GM13976 (cell line): ENCODE measurements at places on chromosomes 3 and 15.
A peak's percentile ranks its signal among the peaks of the same experiment; 100 is the strongest.

DNA sequence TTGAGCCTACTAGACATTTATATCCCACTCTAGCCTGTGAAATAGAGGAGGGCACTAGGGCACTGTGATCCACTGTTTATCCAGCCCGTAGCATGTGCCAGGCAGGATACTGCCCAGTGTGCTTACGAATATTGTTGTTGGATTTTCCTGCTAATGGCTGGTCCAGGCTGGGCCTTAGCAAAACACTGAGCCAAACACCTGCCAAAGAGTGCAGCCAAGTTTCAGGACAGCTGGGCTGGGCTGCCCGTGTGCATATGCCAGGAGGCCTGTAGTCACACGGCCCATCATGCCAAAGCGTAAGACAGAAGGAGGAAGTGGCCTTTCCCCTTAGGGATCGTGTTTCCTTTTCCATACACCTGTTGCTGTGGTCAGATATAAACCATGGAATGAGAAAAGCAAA lies 54.5 kb upstream of the ABHD10 start:
- no peak for DNase-seq

DNA sequence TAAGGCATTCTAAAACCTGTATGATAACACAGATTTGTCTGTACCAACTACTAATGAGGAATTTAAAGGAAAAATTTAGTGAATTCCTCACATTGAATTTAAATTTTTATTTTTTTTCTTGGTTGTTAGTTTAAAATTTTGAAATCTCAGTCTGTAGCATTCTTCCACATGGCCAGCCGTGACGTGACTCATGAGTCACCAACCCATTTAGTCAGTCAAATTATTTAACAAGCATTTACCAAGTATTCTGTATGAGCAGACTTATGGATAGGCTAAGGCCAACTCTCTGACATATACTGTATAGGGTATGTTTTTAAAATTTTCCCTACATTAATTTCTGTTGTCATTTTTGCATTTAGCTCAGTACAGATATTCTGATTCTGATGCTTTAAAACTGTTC lies 112.9 kb downstream of the CNTN4 start:
- DNase-seq, result no peak

DNA sequence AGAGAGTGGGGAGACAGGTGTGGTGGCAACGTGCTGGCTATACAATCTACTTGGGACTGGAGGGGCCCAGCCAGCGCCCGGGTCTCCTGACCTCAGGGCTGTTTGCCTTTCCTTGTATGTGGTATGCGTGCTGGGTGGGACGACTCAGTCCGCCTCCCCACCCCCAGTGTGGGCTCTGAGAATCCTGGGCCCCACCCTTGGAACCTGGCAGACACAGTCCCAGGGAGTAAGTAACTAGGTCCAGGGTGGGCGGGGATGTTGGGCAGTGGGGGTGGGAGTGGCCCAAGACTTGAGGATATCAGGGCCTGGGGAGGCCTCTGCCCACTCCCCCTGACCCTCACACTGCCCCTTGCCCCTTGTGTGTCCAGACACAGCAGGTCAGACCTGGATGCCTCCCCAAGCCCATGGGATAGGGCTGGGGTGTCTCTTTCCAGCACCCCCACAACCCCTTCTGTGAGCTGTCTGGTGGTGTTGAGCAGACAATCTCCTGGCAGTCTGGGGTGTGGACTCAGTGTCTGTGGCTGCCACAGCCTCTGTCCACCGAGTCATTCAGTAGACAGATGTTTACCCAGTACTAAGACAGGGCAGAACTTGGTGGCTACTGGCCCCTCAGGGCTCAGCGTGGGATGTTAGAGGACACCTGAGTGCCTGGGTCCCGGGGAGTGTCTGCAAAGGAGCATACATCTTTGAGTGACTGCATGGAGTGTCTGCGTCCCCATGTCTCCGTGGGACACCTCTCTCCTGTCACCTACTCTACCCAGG lies 1.3 kb downstream of the CHST13 start:
- no peak for DNase-seq

DNA sequence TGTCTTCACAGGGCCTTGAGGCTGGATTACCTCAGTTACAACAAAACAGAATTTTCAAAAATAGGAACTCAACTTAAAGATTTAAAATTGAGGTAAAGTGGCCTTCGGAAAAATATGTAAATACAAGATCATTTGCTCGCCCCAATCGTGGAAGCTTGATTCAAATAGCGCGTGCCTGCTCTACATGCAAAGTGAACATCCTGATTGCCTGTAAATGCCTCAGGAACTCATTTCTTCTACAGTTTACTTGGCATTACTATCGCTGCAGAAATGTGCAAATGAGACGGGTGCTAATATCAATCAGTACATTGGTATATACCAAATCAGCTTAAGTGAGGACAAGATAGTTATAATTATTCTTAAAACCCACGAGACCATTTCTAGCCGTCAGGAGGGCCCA lies 159.2 kb downstream of the XXYLT1 start:
- DNase-seq, result no peak

DNA sequence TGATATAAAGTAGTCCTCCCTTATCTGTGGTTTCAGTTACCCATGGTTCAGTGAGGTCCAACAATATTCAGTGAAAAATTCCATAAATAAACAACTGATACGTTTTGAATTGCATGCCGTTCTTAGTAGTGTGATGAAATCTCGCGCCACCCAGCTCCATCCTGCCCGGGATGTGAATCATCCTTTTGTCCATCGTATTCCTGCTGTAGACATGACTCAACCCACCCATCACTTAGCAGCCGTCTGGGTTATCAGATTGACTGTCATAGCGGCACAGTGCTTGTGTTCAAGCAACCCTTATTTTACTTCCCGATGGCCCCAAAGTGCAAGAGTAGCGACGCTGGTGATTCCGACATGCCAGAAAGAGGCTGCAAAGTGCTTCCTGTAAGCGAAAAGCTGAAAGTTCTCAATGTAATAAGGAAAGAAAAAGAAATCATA lies 48.0 kb upstream of the MEX3B start:
- no peak for DNase-seq

DNA sequence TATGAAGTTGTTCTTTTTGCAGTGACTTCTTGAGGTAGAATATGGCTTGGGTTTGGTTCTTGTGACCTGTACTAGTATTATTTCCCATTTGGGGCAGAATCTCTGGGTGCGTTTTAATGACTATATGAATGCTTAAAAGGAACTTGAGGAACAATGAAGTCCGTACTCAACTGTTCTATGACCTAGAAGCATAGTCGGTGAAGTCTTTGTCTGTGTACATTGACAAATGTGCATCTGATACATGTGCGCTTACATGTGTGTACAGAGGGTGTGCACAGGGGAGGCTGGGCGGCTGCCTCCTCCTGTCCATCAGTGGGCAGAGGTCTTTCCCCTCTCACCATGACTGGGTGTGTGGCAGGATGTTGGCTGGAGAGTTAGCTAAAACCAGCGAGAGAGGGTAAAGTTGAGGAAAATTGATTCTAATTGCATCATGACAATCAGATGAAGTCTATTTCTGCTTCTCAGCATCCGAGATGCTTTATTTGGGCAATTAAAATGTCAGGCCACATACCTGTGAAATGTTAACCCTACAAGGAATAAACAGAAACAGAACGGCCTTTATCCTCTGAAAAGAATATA lies 1.0 kb upstream of the NR2F2 start:
- no peak for DNase-seq

DNA sequence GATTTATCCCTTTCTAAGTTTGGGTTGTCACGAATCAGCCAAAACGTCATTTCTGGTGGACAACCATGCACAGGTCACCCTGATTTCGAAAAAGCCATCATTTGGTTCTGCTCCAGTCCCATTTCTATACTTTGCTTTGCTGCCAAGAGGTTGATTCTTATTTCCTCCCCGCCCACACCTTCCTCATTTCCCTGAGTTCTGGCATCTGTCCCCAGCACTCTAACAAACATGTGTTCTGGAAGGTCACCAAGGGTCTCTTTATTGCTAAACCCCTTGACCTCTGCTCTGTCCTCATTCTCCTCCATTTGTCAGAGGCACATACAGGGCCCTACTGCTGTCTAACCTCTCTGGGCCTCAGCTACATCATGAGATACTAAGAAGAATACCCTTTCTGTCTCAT lies 36.4 kb upstream of the PTPRG start:
- no peak for DNase-seq

- DNase-seq, result no peak
Measured at GRCh38 chr3:194587438-194587931, 45.7 kb downstream of the TMEM44 start.

- DNase-seq, result no peak
Measured at GRCh38 chr3:78834910-78835309, 932.9 kb downstream of the ROBO1 start.

GRCh38 chr3:108092501-108092900 lies 1.7 kb upstream of the CD47 start:
- DNase-seq, result no peak

- DNase-seq, result no peak
Measured at GRCh38 chr3:145170121-145170520, 990.9 kb downstream of the PLOD2 start.

GRCh38 chr3:47890828-47891612 lies 88.1 kb downstream of the DHX30 start:
- DNase-seq, result no peak

GRCh38 chr15:43845421-43845820 lies 18.6 kb downstream of the WDR76 start:
- no peak for DNase-seq

- DNase-seq, result no peak
Measured at GRCh38 chr3:113946831-113947230, 982 bp upstream of the ZDHHC23 start.

GRCh38 chr3:136728918-136729317 lies 23.3 kb downstream of the STAG1 start:
- no peak for DNase-seq

DNA sequence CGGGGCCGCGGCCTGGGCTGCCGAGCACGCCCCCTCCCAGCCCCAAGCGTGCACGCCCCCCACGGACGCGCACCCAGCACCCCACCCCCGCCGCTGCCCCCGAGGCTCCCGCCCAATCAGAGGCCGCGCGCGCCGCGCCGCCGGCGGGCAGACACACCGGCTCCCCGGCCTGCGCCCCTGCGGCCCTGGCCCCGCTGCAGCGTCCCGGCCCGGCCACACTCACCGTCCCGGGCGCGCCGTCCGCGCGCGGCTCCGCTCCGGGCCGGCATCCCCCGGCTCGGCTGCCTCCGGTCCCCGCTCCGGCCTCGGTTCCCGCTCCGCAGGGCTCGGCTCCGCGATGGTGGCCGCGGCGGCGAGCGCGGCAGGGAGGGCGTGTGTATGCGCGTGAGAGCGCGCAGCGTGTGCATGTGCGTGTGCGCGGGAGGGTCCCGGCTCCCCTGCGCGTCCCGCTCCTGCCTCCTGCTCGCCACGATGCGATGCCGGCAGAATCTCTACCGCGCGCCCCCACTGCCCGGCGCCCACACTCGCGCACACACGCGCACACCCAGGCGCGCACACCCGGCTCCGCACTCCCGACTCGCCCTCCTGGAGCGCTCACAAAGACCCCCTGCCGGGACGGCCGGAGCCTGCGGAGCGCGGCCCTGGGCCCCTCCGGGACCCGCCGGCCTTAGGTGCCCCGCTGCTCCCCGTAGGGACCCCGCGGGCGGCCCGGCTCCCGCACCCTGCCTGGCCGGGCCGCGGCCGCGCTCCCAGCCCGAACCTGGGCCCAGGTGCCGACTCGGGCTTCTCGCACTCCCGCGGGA lies 186.5 kb upstream of the LINGO1 start:
- DNase-seq, result no peak

DNA sequence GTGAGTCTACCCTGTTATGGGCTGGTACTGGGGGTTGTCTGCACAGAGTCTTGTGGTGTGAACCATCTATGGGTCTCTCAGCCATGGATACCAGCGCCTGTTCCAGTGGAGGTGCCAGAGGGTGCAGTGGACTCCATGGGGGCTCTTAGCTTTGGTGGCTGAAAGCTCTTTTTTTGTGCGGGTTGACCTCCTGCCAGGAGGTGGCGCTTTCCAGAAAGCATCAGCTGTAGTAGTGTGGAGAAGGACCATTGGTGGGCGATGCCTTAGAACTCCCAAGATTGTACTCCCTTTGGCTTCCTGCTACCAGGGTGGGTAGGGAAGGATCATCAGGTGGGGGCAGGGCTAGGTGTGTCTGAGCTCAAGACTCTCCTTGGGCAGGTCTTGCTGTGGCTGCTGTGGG lies 602.6 kb downstream of the RSL24D1 start:
- DNase-seq, result no peak

DNA sequence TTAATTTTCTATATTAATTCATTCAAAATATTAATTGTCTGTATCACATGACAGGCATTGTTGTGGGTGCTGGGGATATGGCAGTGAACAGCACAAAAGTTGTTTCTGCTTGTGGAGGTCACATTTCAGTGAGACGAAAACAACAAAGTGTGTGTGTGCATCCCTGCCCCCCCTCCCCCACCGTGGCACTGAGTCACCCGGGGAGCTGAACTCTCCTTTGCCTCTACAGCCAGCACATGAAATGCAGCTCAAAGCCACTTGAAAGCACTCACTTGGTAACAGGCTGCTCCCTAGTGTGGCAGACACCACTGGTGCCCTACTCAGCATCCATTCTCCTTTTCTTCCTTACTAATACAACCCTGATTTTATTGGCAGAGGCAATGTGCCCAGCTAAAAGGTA lies 16.9 kb upstream of the SCAMP5 start:
- DNase-seq, result no peak

- no peak for DNase-seq
Measured at GRCh38 chr3:114103858-114104257, 47.3 kb downstream of the QTRT2 start.

DNA sequence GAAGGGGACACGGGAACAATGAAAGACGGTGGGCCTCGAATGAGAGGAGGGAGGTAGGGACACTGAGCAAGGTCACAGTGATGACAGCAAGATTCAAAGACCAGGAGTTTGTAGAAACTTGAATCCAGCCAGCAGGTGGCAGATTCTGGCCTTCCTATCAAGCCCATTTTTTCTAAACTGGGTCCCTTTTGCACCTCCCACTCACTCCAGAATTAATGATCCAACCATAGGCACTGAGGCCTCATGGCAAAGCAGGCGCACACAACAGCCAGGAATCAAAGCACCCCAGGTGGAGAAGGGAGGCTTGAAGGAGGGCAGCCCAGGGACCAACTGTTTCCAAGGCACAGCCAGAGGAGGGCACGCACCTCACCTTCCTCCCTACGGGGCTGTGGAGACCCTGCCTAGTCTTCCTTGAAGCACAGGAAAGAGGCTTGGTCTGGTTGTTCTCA lies 90.2 kb downstream of the ANP32A start:
- peak; percentile 59 for DNase-seq

- peak; percentile 53 for DNase-seq
Measured at GRCh38 chr15:68032672-68033071, 21.4 kb upstream of the PIAS1 start.

GRCh38 chr3:161148832-161149475 lies 43.8 kb upstream of the B3GALNT1 start:
- no peak for DNase-seq

- DNase-seq, result no peak
Measured at GRCh38 chr3:29639578-29640290, 358.9 kb downstream of the RBMS3 start.

- no peak for DNase-seq
Measured at GRCh38 chr3:170529346-170529745, 56.5 kb downstream of the SLC7A14 start.
